Iris pigment epithelial cell (primary cell): ENCODE measurements at places on chromosomes 3 and 15.
A peak's percentile ranks its signal among the peaks of the same experiment; 100 is the strongest.

GRCh38 chr3:90015688-90016356 is 908.4 kb downstream of the EPHA3 start:
- peak; percentile 2 for DNase-seq

GRCh38 chr15:27744641-27745040 is 354.5 kb downstream of the OCA2 start:
- no peak for DNase-seq

GRCh38 chr3:127535106-127535785 is 55.3 kb downstream of the TPRA1 start:
- no peak for DNase-seq

DNA sequence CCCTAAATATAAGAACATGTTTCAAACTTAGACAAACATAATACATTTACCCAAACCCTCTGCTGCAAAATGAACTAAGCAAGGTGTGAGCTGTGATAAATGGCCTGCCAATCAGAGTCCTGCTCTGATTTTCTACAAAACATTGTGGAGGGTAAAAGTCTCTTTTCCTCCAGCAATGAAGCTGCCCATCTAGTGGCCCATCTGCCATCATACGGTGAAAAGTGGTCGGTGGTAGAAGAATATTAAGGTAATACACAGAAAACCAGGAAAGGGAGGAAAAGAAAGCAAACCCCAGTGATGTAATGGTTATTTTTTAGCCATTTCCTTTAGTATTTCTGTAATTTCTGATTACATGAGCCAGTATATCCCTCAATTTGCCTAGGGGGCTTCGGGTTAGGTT is 838.1 kb downstream of the TBL1XR1 start:
- DNase-seq = no peak

DNA sequence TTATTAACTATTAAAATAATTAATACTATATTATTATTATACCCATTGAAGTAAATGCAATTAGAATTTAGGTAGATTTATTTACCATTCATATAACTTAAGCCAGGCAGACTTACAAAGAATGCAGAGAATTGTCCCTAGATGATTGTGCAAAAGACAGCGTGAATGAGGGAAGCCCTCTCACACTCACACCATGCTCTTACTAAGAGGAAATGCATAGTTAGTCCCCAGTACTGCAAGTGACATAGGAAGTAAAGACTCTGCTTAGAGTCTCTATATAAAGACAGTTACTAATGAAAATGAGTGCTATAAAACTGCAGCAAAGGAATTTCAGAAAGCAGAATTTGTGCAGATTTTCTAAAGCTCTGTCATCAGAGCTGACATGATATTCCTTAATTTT is 270.4 kb downstream of the ZBBX start:
- DNase-seq = no peak

GRCh38 chr3:52232279-52233107 is 6.5 kb downstream of the TWF2 start:
- no peak for DNase-seq

GRCh38 chr3:88298189-88298588 is 148.4 kb downstream of the C3orf38 start:
- DNase-seq = no peak

- DNase-seq = peak; percentile 95
Measured at GRCh38 chr3:177816667-177817208, 619.5 kb upstream of the TBL1XR1 start.

- peak; percentile 60 for DNase-seq
Measured at GRCh38 chr15:34241376-34242330, 16.8 kb downstream of the EMC4 start.

- DNase-seq = no peak
Measured at GRCh38 chr15:50872832-50873426, 35.6 kb upstream of the AP4E1 start.

DNA sequence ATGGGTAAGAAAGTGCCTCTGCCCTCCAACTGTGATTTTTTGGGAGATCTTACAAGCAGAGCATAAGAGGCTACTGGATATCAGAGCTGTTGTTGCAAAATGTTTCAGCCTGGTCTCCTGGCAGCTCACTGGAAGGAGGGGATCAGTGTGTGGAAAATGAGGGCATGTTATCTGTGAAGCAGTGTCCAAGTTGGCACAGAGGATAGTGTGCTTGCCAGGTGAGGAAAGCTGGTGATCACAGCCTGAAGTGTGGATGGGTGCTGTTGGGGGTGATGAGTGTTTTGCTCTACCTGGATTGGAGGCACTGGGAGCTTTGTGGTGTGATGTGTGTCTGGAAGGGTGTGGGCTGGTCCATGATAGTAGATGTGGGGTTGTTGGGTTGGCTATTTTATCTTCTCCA is 69.3 kb downstream of the MCTP2 start:
- DNase-seq = no peak

DNA sequence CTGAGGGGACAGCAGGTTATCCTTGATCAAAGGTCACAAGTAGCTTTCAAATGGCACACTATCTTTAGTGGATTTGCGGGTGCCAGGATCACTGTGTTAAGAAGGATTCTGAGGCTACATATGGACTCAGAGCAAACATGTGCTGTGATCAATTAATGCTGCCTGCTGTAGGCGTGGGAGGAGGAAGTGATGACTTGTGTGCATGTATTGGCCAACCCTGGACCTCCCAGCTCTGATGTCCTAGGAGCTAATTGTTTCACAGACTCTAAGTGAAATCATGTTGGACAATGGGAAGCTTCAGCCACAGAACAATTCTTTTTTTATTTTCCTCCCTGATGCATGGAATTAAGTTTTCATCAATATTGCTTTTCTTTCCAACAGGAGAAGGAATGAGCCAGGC is 24.4 kb downstream of the FAH start:
- peak; percentile 40 for DNase-seq

DNA sequence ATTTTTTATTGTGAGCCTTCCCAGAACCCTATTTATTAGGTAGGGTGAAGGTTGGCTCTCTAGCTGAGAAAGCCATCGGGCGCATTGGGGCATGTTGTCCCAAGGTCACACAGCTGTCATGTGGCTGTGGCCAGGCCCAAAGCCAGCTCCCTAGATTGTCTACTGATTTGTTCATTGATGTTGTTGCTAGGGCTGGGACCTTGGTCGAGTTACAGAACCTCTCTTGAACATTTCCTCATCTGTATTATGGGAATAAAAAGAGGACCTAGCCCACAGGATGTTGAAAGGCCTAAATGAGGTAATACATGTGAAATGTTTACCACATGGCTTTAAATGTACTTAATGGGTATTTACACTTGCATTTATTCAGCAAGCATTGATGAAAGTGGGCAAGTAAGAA is 252.5 kb downstream of the SUCLG2 start:
- DNase-seq = peak; percentile 51

GRCh38 chr3:116517308-116517707 is 72.0 kb upstream of the LSAMP start:
- peak; percentile 1 for DNase-seq

DNA sequence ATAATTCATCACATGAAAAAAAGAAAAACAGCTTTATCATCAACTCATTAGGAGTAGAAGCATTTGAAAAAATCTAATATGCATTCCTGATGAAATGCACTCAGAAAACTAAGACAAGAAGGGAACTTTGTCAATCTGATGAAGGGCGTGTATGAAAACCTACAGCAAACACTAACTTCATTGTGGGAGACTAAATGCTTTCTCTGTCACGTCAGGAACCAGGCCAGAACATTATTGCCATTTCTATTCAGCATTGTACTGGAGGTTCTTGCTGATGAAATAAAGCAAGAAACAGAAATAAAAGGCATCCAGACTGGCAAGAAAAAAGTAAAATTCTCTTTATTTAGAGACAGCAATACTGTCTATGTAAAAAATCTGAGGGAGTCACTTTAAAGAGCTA is 235.2 kb downstream of the GABRB3 start:
- no peak for DNase-seq

- peak; percentile 14 for DNase-seq
Measured at GRCh38 chr15:91338766-91339165, 238.7 kb downstream of the SV2B start.

GRCh38 chr15:23857028-23857641 is 170.0 kb upstream of the NDN start:
- peak; percentile 54 for DNase-seq

GRCh38 chr15:73617301-73617831 is 15.8 kb downstream of the NPTN start:
- DNase-seq = no peak

DNA sequence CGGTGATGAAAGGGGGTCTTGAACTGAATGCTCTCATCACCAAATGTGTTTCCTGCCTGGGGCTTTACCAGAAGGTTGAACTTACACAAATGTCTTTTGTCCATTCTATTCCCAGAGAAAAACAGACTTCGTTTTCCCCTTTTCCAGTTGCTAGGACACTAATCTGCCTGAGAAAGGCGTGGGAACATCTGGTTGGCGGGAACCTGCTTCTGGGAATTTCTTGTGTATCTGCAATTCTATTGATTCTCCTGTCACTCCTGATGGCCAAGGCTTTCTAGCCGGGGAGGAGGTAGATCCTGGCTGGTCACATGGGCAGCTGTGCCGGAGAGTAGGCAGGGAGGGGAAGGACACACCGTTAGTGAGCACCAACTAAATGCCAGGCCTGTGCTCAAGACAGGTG is 31.1 kb upstream of the CCDC174 start:
- DNase-seq = no peak

GRCh38 chr3:158493931-158494330 is 77.1 kb upstream of the MLF1 start:
- DNase-seq = no peak

DNA sequence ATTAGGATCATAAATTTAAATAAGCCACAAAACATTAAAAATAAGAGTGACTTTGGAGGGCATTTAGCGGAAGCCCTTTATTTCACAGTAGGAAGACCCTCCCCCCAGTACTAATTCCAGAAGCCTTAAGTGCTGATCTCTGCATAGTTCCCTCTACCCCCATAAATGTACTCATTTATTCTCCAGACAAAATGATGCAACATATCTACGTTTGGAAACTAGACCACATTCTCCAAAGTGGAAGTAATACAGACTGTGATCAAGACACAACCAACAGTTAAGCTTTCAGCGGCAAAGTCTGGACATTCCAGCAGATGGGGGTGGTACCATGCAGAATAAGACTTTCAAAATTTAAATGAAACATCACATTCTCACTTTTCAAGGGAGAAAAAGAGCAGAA is 44.8 kb upstream of the RPS17 start:
- peak; percentile 53 for DNase-seq

DNA sequence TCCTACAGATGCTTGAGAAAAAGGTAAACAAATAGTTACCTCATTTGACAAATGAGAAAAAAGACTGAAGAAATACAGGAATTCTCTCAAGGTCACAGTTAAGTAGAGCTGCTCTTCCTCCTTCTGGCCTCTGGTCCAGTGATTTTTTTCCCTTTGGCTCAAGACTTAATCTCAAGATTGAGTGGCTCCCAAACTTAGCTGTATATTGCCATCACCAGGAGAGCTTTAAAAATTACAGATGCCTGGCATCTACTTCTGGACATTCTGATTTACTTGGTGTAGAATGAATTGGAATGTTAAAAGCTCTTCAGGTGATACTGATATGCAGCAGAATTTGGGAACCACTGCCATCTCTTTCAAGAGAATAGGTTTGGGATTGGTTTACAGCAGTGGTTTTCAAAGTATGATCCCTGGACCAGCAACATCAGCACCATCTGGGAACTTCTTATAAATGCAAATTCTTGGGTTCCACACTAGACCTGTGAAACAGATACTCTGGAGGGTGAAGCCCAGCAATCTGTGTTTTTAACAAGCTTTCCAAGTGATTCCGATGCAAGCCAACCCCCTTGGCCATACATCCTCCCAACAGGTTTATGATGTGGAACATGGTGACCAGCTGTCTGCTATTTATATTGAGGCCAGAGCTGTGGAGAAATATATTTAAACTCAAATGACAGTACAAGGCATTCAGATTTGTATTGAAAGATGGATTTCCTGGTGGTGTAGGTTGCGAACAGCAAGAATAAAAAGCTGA is 333.0 kb upstream of the RARB start:
- DNase-seq = peak; percentile 23

DNA sequence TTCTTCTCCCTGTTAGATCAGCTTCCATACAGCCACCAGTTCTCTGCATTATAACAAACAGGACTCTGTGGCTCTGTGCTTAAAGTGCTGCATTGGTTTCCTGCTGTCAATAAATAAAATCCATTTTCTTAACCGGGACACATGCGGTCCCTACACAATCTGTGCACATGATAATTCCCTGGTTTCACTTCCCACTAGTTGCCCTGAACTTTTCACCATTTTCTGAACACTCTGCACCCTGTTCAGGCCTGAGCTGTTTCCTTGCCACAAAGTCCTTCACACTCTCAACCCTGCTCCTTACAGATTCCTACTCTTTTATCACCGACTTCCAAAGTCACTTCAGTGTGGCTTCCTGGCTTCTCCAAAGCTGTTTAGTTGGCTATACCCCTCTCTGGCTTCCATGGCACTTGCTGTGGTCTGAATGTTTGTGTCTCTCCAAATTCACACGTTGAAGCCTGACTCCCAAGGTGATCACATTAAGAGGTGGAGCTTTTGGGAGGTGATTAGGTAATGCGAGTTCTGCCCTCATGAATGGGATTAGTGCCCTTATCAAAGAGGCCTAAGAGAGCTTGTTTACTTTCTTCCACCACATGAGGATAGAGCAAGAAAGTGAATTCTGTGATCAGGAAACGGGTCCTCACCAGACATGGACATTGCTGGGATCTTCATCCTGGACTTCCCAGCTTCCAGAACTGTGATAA is 233.4 kb downstream of the CHST2 start:
- DNase-seq = no peak

DNA sequence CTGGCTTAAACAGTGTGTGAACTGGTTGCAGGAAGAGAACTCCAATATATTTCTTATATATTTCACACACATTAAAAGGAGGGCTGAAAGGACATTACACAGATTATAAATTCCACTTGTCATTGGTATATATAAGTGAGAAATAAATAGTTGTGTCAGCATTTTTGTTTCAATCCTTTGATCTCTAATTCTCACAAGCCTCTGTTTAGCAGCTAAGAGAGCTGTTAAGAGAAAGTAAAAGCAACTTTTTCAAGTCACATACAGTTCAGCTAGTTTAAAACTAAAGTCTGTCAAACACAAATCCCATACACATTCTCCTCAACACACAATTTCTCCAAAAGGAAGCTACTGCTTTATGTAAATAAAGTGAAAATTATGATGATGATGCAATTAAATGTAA is 70.5 kb upstream of the CCDC39 start:
- no peak for DNase-seq

- DNase-seq = no peak
Measured at GRCh38 chr15:95911570-95912279, 418.8 kb upstream of the NR2F2 start.

GRCh38 chr3:69770976-69771634 is 31.8 kb downstream of the MITF start:
- peak; percentile 55 for DNase-seq
